Right cardiac atrium (tissue), 5 donors: ENCODE measurements at places on chromosomes 5 and 9.

DNA sequence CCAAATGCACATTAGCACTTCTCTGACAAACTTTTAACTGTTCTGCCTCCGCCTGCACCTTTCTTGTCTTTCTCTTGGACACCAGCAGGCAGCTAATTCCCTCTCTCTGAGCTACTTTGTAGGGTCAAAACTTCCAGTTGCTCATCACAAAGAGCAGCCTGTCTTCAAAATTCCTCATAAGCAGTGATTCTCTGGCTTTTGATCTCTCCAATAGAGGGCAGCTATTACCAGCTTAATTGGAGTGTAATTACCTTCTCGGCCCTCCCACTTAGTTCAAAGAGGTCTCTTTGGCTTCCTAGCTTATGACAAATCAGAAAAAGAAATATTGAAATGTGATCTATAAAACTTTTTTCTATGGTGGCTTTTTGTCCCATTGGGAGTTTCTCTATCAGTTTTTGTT, 43.6 kb upstream of the RAD23B start:
- no peak for DNase-seq

GRCh38 chr5:171010086-171010485, 148.3 kb downstream of the RANBP17 start:
- no peak for DNase-seq

DNA sequence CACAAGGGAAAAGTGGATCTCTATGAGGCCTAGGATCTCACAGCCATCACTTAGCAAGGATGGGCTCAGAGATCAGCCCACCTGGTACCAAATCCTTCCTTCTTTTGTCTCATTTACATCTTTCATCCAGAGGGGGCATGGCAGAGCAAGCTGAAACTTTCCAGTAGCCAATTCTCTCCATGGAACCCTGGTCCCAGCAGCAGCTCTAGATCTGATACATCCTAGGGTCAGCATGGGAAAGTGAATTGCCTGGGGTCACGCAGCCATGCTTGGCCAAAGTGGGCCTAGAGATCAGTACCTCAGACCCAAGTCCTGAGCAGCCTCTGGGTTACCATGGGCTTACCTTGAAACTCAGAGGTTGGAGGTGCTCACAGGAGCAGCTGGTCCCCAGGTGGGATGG, 170.5 kb downstream of the GABBR2 start:
- DNase-seq, result no peak

GRCh38 chr9:99593610-99594009, 228.1 kb upstream of the NR4A3 start:
- DNase-seq, result no peak

DNA sequence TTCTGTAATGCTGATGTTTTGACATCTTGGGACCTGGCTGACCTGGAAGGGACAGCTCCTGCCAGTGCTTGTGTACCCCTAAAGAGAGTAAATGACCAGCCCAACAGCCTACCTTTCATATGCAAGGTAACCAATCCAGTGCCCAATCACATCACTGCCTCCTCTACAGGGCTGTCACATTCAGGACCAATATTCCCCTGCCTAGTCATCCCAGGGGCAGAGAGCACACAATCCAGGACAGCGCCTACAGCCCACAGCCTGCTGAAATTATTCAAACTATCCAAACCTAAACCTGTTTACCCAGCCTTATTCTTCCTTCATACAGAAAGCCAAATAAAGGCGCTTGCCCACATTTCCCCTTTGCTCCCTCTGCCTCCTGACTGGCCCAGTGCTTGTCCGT, 284.1 kb downstream of the CTNND2 start:
- DNase-seq, result no peak

GRCh38 chr5:96942078-96942477, 6.2 kb downstream of the LNPEP start:
- DNase-seq, result no peak

- no peak for DNase-seq
These were observed 28.8 kb upstream of the ROR2 start for GRCh38 chr9:91978740-91979414.
